ENCODE measurements at places on chromosomes 3 and 15. TPM values are rescaled to one million over a fixed set of nuclear protein-coding genes. Genes with fewer than 3 reads are reported as not detected.

The CHRNA5 gene
- 3.1 TPM for total RNA-seq

- no peak for DNase-seq
Observed at GRCh38 chr3:31432897-31433678, 99.6 kb upstream of the STT3B start.

GRCh38 chr15:84824260-84825007 is 7.3 kb downstream of the ALPK3 start:
- no peak for DNase-seq

The P3H2 gene
- total RNA-seq = not detected

The LRRK1 gene
- total RNA-seq = 1.0 TPM

The ARL14 gene
- total RNA-seq = not detected

GRCh38 chr3:181844211-181844610 is 132.5 kb downstream of the SOX2 start:
- DNase-seq = no peak

The GP9 gene
- not detected for total RNA-seq

GRCh38 chr3:182954553-182955235 is 25.6 kb downstream of the DCUN1D1 start:
- no peak for DNase-seq

GRCh38 chr15:33860754-33861153 is 107.5 kb upstream of the CHRM5 start:
- DNase-seq = no peak

GRCh38 chr3:150061288-150062024 is 90.8 kb upstream of the PFN2 start:
- no peak for DNase-seq

The SLC15A2 gene
- 2.5 TPM for total RNA-seq

Measured in activated CD4-positive, alpha-beta memory T cell treated with anti-CD3 and anti-CD28 coated beads, Interleukin-2, amount 10 ng/mL, durations not matched to agents 7 days and 5 days (primary cell).